Caki2 (cell line): ENCODE measurements at places on chromosomes 12 and 14. TPM values are rescaled to one million over a fixed set of nuclear protein-coding genes. Genes with fewer than 3 reads are reported as not detected.
A peak's percentile ranks its signal among the peaks of the same experiment; 100 is the strongest.

DNA sequence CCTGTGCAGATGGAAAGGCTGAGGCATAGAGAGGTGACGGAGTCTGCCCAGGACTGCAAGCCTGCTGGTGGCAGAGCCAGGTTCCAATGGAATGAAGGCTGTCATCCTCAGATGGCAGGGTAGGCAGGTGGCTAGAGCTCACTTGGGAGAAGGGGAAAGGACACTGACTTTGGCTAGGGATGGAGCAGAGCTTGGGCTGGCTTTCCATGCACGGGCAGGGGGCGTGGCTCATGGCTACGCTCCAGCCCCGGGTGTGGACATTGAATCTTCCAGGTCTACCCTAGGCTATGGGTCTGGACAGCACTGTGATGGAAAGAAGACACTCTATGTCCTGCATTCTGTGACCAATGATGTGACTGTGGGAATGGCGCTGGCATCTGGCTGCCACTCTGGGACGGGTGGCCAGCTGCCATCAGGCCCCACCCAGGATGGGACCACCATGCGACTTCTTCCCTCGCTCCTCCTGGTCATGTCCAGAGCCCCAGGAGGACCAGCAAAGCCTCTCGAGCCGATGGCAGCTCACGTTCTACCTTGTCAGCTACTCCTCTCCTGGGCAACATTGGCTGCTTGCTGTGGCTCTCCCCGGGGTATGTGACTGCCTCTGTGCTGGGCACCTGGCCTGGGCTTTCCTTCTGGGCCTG, 398.7 kb downstream of the TMEM121 start:
- DNase-seq, result no peak

The RNASE3 gene
- not detected in 2 replicates for total RNA-seq

The SLC10A1 gene
- total RNA-seq, result not detected in 2 replicates

The TAS2R42 gene
- not detected in 2 replicates for total RNA-seq

DNA sequence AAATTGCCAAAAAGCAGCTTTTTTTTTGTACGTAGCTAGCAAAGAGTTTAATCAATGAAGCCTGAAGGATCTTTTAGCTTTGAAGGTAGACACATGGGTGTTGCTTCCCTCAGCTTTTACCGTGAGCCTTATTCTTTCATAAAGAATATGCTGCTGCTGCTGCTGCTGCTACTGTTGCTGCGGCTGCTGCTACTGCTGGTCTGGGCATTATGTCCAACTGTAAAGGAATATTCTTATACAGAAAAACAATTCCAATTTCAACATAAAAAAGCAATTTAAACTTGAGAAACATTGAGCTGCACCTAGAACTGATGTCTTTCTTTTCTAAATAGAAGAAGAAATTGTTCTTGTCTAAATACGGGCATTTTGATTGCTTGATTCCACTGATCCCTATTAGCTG, 38.9 kb upstream of the PPP1R12A start:
- DNase-seq, result no peak

The GLS2 gene
- total RNA-seq, result not detected in 2 replicates

GRCh38 chr14:24310646-24311604, at the start of gene LTB4R:
TSS of gene LTB4R (plus strand) at chr14:24311502. CDS start at chr14:24315652, 4,150 bp downstream.
- peak; percentile 36 for DNase-seq

DNA sequence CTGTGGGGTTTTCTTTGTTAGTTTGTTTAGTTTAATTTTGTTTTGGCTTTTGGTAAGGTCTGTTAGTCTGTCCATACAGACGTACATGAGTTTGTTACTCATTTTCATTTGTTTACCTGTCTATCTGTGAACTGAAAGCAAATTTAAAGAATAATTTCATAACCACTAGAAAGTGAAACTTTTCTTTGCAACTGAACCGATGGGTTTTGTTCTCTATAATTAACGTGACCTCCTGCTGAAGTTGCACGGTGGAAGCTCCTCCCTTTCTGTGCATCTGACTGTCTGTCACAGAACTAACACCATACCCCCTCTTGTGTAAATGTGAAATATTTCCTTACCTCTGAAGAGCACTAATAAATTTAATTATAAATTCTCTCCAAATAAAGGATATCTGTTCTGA, 595.5 kb downstream of the GALC start:
- DNase-seq, result no peak

The DDHD1 gene
- total RNA-seq, result 3.7 TPM in 2 replicates

The OR6C6 gene
- not detected in 2 replicates for total RNA-seq

- no peak for DNase-seq
Observed at GRCh38 chr14:54105406-54105805, 148.8 kb upstream of the BMP4 start.

DNA sequence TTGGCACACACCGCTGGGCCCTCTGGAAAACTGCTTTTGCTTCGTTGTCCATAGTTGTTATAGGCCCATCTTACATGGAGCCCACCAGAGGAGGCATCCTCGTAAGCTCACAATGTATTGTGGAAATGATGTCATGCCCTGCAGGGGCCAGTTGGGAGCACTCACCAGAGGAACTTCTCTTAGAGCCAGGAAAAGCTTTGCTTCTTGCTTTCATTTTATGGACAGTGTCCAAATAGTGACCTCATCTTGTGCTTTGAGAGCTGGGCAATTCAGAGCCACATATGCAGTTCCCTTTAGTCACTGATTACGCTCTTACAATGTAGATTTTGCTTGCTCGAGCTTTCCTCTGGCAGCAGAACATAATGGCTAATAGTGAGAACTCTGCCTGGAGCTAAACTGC, 275.6 kb downstream of the AACS start:
- DNase-seq, result peak; percentile 21

DNA sequence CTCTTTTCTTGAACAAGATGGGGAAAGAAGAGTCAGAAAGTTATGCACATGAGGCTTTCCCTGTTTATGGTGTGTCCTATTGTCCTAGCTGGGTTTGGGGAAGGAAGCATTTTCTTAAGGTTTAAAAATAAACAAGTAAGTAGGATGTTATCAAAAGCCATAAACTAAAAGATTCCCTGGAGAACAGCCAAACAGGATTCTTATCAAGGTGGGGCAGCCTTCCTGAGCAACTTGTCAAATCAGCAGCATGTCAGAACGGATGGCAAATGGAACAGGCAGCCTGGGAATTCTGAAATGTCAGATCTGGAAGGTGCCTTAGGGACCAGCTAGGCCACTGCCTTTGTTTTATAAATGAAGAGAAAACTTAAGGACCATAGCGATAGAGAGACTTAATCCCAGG, 152.2 kb upstream of the RGS6 start:
- no peak for DNase-seq

The CAPS2 gene
- 2.8 and 5.8 TPM in 2 replicates for total RNA-seq

GRCh38 chr12:49962861-49963765, 1.4 kb downstream of the AQP5 start:
- DNase-seq, result peak; percentile 56

The SLCO1B1 gene
- total RNA-seq, result not detected in 2 replicates

GRCh38 chr12:11412731-11413130, 17.4 kb upstream of the PRB2 start:
- no peak for DNase-seq

The CCNB1IP1 gene
- total RNA-seq, result 58.6 and 79.1 TPM in 2 replicates

DNA sequence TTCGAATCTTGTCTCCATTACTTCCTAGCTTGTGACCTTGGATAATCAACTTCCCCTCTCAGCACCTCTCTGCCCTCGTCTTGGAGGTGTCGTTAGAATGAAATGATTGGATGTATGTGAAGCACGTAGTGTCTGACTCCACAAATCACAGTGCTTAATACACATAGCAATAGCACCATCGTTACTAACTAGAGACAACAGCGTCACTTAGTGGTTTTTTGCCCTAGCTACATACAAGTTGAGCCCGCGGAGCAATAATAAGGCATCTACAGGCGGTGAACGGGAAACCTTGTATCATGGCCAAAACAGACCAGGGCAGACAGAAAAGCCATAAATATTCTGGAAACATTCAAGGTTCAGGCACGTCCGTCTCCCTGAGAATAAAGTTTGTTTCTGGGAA, 154.9 kb downstream of the ASCL4 start:
- DNase-seq, result no peak

The SERPINA12 gene
- not detected in 2 replicates for total RNA-seq

GRCh38 chr12:59398164-59398563, 197.7 kb upstream of the SLC16A7 start:
- no peak for DNase-seq

GRCh38 chr12:40946612-40947194, 241.4 kb upstream of the PDZRN4 start:
- DNase-seq, result peak; percentile 4

DNA sequence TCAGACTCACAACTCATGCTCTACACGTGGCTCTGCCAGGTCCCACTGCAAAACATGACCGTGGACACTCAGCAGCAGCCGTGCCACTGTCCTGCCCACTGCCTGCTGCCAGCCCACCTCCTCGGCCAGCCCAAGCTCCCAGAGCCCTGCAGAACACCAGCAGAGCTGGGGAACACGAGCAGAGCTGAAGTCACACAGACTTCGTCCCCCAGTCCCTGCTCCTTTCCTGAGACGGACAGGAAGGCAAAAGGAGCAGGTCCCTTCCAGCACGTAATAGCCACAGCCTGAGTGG, 152.1 kb downstream of the DPF3 start:
- DNase-seq, result no peak

The REM2 gene
- not detected in 2 replicates for total RNA-seq

The UNC119B gene
- 41.8 and 46.2 TPM in 2 replicates for total RNA-seq

- no peak for DNase-seq
Observed at GRCh38 chr14:52692248-52692962, 3.0 kb downstream of the ERO1A start.

The MYF6 gene
- total RNA-seq, result not detected in 2 replicates

DNA sequence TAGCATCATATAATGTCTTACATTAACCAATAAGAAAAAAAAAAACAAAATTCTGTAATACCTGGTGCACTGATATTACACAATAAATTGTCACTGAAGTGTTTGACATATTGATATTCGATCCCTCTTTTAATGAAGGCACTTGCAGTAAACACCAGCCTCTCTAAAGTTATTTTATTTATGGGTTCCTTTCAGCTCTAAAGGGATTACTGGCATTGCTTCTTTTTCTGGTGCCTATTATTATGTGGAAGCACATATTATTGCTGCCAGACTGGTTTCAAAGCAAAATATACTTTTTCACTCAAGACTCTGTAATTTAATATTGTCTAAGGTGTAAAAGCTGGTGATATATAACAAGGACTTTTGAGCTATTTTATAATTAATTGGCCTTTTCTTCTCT, 1090.5 kb downstream of the TRHDE start:
- DNase-seq, result no peak

DNA sequence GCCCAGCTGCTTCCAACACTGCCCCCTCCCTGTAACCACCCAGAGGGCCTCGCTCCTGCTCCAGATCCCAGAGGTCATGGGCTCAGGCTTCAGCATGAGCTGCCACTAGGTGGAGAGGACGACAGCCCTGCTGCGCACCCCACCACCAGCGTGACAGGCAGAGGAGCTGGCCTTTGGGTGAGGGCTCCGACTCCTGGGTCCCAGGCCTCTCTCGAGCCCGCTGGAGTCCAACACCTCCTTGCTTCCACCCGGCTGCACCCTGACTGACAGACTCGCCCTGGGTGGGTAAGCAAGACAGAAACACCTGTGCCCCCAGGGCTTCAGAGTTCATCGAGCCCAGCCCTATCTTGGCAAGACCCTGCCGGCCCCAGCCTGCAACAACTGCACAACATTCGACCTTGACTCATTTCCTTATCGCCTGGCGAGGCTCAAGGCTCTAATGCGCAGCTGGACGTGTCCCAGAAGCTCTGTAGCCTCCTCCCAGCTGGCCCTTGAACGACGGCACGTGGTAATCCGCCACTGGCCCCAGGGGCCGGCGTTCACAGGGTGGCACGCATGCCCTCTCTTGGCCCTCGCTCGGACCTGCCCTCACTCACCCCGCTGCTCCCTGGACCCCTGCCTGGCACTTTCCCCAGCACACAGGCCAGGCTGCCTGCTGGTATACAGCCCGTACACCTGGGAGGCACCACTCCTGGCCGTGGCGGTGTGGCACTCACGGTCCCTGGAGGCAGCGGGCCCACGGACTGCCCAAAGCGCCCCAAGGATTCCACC, 28.0 kb downstream of the VPS37B start:
- DNase-seq, result no peak

The TAS2R14 gene
- total RNA-seq, result not detected in 2 replicates

The ADAM21 gene
- total RNA-seq, result not detected in 2 replicates

The MGAT2 gene
- total RNA-seq, result 55.4 and 58.9 TPM in 2 replicates

GRCh38 chr12:79067977-79068376, 203.4 kb downstream of the SYT1 start:
- no peak for DNase-seq

The SLC38A4 gene
- total RNA-seq, result 0.03 TPM in 1 of 2 replicates, not detected in the other

DNA sequence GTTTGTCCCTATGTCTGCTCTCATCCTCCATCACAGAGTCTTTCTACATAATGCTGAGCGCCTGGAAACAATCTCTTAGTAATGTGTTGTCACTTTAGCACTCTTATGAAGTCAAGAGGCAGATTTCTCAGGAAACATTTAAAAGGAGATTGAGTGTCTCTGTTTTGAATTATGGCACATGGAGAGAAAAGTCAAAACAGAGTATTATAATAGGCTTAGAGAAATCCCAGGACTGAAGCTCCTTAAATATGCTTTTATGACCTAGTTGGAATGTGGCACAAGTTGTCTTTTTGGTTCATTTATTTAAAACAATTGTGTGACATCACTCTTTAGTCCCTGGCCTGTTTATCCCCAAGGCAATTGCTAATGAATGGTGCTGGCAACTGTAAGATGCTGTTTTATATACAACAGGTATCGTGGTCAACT, 117.8 kb upstream of the HIF1A start:
- no peak for DNase-seq

The C3AR1 gene
- total RNA-seq, result not detected in 2 replicates

DNA sequence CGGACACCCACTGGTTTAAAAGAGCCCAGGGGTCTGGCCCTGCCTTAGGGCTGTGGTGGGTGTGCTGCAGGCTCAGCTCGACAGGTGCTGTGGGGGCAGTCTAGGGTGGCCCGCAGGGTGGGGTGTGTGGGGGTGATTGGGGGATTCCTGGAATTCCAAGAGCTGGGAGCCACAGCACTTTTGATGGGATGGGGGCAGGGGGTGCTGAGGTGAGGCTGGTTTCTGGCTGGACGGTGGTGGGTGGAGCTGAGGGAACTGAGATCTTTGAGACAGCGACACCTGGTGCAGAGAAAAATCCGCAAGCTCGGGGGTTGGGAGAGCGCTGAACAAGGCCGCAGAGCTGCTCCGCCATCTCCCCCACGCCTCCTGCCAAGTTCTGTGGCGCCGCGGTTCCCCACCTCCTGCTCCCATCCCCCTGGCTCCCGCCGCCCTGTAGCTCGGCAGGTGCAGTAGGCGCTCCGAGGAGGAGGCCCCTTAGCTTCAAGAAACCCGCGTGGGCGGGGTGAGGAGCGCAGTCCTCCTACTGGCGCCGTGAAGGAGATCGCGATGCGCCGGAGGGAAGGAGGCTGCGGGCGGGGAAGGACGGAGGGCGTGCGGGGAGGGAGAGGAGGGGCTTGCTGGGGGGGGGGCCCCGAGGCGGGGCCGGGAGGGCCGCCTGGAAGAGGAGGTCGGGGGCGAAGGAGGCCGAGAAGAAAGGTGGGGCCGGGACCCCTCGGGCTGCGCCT, 1.3 kb upstream of the TEDC1 start:
- peak; percentile 87 for DNase-seq

The RTN1 gene
- total RNA-seq, result not detected in 2 replicates

DNA sequence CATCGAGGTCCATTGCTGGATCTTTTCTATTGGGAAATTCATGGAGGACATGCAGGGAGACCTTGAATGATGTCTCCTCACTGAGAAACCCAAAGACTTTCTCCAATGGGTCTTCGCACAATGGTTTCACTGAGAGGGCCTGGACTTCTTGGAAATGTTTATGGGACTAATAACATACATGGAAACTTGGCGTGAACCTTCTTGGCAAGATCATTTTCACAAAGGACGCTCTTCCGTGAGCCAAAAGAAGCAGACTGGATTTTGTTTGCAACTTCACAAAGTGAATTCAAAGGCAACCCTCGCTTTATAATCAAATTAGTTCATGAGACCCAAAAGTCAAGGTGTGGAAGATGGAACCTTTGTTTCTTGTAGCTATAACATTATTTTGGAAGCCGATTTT, 154.4 kb downstream of the TMEM132C start:
- DNase-seq, result no peak

The TPH2 gene
- not detected in 2 replicates for total RNA-seq

The RPL10L gene
- total RNA-seq, result not detected in 2 replicates

The DNAAF2 gene
- 5.3 and 11.0 TPM in 2 replicates for total RNA-seq

The LGR5 gene
- total RNA-seq, result not detected in 2 replicates
